ENCODE measurements at places on chromosomes 3 and 15.

GRCh38 chr3:193853511-193854219 is 260.7 kb downstream of the OPA1 start:
- no peak for DNase-seq

DNA sequence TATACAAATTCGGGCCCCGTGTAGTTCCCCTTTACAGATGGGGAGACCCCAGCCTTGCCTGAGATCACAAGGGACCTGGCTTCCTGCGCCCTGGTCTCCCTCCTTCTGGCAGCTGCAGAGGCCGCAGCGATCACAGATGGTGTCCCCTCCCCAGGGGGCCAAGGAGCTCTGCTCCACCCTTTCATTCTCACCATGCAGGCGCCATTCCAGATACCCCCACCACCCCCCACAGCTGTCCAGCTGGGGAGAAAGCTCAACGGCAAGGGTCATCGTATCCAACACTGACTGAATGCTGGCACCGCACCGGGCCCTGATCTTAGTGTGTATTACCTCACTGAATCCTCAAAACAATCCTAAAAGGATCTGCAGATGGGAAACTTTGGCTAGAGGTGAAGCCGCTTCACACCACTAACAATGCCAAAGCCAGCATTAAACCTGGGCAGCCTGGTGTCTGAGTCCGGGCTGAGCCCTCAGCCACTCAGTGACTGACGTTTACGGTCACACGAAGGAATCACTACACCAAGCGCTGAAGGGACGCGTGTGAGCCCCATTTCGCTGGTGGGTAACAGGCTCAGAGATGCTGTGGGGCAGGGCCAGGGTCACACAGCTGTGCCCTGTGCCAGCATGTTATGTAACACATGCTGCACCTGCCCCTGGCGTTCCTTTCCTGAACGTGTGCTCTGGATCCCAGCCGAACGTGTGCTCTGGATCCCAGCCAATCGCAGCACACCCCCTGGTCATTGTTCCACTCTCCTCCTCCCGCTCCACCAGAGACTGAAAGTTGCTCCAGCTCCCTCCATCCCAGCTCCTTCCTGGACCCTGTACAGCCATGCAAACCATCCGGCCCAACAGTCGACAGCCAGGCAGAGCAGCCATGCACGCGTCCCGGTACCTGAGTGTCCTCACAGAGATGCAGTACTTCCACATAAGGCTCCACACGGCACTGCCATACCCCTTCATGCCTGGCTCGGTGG is 51.8 kb downstream of the IQSEC1 start:
- DNase-seq, result no peak

- no peak for DNase-seq
Measured at GRCh38 chr3:167187221-167187620, 192.9 kb downstream of the ZBBX start.

DNA sequence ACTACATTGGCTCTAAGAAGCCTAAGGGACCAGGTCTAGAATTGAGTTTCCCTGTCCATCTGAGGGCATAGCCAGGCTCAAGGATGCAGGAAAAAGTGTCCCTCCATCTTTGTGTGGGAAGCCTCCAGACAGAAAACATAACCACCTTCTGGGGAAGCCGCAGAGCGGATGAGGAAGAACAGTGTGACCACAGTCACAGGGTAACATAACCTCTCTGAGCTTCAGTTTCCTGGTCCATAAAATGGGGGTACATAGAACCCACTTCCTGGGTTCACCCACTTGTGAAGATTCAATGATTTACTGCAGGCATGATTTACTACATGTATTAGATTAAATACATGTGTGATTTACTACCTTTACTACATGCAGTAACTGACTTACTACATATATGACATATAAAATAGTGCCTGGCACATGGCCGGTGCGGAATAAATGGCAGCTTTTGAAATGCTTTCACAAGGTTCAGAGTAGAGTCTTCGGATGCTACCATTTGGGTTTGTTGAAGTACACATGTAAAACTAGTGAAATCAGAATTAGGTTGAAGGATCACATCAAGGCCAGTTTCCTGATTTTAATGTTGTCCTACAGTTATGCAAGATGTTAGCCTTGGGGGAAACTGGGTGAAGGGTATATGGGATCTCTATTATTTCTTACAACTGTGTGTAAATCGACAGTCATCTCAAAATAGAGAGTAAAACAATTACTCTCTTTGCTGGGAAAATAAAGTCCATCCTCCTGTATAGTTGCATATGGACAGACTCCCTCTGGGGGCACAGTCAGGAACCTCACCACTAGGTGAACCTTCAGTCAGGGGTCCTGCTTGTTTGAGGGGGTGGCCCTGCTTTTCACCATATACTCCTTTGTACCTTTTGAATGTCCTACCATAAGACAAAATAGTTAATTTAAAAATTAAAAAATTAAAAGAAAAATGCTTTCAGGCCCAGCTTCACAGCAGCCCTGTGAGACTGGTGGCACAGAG is 86.0 kb downstream of the SEMA5B start:
- DNase-seq, result no peak

GRCh38 chr3:50390508-50391224 is 31.3 kb upstream of the TMEM115 start:
- DNase-seq, result no peak

DNA sequence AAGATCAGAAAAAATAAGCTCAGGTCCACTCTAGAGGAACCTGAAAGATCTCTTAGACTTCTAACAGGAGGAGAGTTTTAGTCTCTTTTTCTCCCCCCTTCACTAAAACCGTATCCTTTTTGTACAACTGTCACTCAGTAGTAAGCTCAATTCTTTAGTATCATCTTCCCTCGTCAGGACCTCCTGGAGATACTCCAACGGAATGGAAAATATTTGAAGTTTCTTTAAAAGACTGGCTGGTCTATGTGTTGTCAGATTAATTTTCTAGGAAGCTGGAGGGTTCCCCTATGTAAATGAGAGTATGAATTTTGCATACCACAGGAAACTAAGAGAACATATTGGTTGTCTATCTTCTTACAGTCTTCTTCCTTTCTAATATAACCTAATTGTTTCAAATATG is 747.7 kb upstream of the CBLB start:
- DNase-seq, result no peak

Data from activated CD4-positive, alpha-beta T cell treated with anti-CD3 and anti-CD28 coated beads for 48 hours (primary cell).